ENCODE measurements at places on chromosomes 3 and 15.

DNA sequence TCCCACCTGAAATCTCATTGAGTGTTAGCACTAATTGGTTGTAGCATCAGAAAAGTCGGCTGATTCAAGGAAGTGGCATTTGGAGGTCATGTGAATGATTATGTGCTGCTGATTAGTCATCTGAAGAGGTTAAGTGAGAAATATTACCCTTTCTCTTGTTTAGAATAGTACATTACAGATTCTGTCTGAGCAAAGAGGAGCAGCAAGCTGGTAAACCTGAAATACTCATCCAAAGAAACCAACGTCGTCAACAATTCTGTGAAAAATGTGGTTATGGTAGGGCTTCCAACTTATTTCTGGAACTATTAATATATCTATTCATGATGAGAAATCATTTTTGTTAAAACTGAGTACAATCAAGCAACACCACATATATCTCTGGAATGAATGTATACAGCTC is 1024.9 kb downstream of the TUSC7 start:
- DNase-seq: no peak

DNA sequence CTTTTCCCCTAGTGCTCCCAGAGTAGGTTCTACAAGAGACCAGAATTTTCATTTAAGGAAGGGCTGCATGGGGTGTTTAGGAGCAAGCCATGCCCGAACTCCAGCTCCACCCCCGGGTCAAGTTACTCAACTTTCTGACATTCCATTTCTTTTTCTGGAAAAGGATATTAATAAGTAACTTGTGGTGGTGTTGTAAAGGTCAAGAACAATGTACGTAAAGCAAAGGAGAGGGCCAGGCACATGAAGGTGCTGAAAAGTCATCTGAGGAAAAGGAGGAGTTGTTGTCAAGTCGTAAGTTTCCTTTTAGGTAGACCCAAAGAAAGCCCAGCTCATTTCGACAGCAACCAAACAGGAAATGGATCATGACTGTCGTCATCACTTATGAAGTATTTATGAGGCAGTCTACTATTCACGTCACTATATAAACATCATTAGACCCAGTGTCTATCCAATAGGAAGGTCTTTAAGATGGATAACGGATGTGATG is 319.6 kb upstream of the IL12A start:
- no peak for DNase-seq

DNA sequence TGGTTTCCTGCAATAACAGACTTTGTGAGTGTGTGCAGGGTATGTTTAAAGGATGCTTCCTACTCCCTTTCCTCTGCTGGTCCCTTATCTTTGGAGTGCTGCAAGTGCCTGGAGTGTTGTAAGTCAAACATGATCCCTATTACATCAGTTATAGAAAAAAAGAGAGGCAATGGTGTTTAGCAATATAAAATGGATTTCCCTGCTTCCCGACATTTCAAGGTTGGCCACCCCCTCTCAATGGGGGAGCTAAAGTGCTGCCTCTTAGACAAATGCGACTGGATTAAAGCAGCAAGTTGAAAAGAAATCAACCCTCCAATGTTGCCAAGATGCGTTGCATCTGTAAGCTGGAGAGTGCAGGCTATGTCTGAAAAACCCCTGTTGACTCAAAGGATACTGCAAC is 203.1 kb upstream of the WNT5A start:
- DNase-seq: no peak

GRCh38 chr3:63069806-63070475 is 194.7 kb upstream of the CADPS start:
- DNase-seq: no peak

DNA sequence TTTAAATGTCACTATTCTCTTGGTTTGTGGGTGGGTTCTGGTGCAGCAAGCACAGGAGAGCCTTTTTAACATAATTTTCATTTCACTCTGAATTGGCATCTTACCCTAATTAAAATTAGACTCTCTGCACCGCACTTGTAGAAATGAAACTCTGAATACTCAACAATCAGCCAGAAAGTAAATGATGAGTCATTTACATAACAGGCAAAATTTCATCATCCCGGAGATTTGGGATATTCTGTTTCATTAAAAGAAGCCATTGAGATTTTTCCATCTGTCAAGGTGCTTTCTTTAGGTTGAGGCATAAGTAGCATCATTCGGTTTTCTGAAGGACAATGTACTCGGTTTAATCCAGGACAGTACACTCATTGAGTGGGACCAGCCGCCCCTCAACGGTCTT is 111.0 kb downstream of the RFTN1 start:
- no peak for DNase-seq

DNA sequence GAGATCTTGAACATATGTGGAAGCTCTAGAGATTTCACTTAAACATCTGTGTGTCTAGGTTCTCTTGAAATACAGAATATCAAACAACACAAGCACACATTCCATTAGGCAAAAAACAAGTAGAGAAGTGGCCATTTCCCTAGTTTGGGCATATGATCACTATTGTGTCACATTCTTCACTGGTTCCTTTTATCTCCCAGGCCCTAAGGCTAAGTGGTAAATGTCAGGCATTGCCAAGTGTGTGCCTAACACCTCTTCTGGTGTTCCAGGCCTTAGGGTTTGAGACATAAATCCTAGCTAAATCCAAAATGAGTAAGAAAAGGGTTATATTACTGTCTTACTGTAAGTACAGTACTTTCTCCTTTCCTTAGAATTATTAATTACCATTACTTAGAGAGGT is 880.1 kb downstream of the PDCD6IP start:
- DNase-seq: no peak

GRCh38 chr15:34993877-34994276 is 5.8 kb upstream of the ZNF770 start:
- no peak for DNase-seq

- DNase-seq: no peak
Measured at GRCh38 chr3:43752905-43753304, 62.2 kb downstream of the ABHD5 start.

- DNase-seq: no peak
Measured at GRCh38 chr3:19907523-19907922, 26.5 kb downstream of the EFHB start.

- no peak for DNase-seq
Measured at GRCh38 chr15:52076889-52077781, 35.4 kb downstream of the BCL2L10 start.

- no peak for DNase-seq
Measured at GRCh38 chr15:85771781-85772445, 22.8 kb downstream of the KLHL25 start.

GRCh38 chr3:27805282-27805681 is 83.2 kb upstream of the EOMES start:
- no peak for DNase-seq

DNA sequence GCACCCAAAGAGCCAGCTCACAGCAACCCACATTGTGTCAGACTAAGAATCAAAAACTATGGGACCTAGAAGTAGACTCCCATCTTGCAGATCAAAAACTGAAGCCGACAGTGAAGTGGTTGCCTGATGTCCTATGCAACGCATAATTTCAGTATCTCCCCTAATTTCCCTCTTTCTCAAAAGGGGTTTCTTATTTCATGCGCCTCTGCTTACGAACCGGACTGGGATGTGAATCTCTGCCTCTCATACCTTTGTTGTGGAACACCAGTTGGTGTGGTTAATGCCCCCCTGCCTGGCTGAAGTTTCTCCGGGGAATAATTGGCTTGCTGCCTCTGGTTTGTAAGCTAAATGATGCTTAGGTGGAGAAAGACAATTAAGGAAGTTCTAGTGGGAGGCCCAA is 514 bp upstream of the FAM174B start:
- no peak for DNase-seq

GRCh38 chr15:19899021-19899824 is 642.4 kb downstream of the GOLGA6L6 start:
- no peak for DNase-seq

- DNase-seq: no peak
Measured at GRCh38 chr3:108178676-108179075, 43.5 kb downstream of the IFT57 start.

- DNase-seq: no peak
Measured at GRCh38 chr3:145915787-145916186, 245.2 kb downstream of the PLOD2 start.

DNA sequence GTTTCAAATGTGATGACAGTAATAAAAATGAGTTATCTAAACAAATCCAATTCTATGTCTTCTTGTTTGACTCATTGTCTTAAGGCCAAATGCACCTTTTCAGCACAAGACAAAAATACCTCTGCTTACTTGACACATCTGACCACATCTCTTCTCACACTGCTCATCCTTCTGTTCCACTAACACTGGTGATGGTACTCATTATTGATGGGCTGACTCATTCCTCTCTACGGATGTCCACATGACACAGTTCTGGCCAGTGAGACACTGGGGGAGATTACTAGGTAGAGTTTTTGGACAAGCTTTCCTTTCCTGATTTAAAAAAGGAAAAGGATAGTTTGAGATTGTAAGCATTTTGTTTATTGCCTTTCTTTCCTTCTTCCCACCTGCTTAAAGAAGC is 410.6 kb upstream of the THRB start:
- no peak for DNase-seq

DNA sequence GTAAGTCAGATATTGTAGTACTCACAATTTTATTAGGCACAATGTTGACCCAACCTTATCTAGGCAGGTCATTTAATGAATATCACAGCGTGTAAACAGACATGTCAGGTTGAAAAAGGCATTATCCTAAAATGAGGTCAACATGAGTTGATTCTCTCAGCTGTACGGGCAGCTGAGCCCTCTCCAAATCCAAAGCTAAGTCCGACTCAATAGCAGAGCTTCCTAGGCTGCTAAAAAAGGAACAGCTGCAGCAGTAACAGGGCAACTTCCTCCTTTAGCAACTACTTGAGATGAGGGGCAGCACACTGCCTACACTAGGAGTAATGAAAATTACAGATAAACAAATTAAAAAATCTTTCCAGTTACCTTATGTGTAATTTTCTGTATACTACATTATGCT is 189.2 kb downstream of the CADM2 start:
- DNase-seq: no peak

GRCh38 chr15:90131848-90132247 is 29.6 kb upstream of the IDH2 start:
- DNase-seq: no peak

DNA sequence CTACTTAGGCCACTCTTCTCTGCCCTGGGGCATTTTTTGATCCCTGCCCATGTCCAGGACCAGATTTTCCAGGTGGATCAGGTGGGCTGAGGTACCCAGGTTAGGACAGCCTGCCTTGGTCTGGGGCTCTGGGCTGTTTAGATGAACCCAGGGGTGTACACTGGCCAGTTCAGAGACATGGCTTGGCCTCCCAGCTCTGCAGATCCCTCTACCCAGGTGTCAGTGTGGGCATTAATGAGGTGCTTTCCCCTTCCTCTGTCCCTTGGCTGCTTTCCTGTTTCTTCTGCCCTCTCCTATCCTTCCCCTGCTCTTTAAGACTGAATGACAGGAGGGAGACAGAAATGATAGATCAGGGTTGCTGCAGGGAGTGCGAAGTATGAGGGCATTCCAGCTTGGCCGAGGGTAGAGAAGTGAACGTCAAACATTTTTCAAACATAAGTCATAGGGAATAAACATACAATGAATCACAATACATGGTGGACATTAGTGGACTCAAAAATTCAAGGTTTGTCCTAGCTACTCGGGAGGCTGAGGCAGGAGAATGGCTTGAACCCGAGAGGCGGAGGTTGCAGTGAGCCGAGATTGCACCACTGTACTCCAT is 30.5 kb downstream of the RTP1 start:
- DNase-seq: no peak

DNA sequence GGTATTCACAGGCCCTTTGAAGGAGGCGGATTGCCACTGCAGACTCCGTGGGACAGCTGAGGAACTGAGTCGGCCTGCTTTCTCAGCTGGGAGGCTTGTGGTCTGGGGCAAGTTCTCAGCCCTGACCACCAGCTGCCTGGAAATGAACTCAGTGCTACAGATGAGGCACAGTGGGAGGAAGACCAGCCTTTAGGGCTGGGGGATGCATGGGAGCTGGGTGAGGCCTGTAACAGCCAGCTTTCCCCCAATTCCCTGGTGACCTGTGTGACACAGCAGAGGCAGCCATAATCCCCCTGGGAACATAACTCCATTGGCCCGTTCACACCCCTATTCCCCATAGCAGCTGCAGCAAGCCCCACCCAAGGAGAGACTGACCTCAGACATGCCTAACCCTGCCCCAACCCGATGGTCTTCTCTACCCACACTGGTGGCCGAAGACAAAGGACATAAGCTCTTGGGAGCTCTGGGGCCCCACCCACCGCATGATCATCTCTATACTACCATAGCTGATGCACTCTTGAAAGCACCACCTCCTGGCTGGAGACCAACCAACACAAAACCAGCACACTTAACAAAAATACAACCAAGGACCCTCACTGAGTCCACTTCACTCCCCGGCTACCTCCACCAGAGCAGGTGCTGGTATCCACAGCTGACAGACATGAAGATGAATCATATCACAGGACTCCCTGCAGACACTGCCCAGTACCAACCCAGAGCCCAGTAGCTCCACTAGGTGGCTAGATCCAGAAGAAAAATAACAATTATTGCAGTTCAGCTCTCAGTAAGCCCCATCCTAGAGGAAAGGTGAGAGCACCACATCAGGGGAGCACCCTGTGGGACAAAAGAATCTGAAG is 24.9 kb downstream of the ZMAT3 start:
- DNase-seq: no peak

- DNase-seq: no peak
Measured at GRCh38 chr3:69445024-69445423, 59.1 kb upstream of the FRMD4B start.

GRCh38 chr3:174767853-174768382 is 91.2 kb upstream of the NAALADL2 start:
- no peak for DNase-seq

GRCh38 chr15:94212291-94212690 is 19.1 kb upstream of the MCTP2 start:
- DNase-seq: no peak

- DNase-seq: no peak
Measured at GRCh38 chr3:23182996-23183513, 20.1 kb upstream of the UBE2E2 start.

GRCh38 chr3:141486746-141487520 is at the start of gene RASA2:
Gene RASA2 (plus strand): TSS chr3:141487027. CDS start chr3:141487084, 57 bp downstream.
- DNase-seq: peak; percentile 76

GRCh38 chr3:141998669-141999290 is 122.3 kb downstream of the ATP1B3 start:
- no peak for DNase-seq

GRCh38 chr3:94896994-94897393 is 834.1 kb downstream of the NSUN3 start:
- no peak for DNase-seq
